ENCODE measurements at places on chromosomes 5 and 9. TPM values are rescaled to one million over a fixed set of nuclear protein-coding genes. Genes with fewer than 3 reads are reported as not detected.

DNA sequence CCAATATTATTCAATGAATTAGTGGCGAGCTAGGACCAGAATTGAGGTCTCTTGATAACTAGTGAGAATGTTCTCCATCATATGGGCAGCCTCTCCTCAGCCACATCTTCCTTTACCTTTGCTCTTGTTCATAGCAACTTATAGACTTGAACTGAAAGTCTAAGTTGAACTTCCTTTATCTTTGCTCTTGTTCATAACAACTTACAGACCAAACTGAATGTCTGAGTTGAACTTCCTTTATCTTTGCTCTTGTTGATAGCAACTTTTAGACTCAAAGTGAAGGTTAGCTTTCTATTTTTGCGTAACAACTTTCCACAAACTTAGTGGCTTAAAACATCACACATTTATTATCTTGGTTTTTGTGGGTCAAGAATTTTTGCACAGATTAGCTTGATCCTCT, 146.4 kb upstream of the C9orf72 start:
- no peak for DNase-seq

GRCh38 chr9:33472171-33472880, 1.4 kb downstream of the NOL6 start:
- DNase-seq, result peak; percentile 11

DNA sequence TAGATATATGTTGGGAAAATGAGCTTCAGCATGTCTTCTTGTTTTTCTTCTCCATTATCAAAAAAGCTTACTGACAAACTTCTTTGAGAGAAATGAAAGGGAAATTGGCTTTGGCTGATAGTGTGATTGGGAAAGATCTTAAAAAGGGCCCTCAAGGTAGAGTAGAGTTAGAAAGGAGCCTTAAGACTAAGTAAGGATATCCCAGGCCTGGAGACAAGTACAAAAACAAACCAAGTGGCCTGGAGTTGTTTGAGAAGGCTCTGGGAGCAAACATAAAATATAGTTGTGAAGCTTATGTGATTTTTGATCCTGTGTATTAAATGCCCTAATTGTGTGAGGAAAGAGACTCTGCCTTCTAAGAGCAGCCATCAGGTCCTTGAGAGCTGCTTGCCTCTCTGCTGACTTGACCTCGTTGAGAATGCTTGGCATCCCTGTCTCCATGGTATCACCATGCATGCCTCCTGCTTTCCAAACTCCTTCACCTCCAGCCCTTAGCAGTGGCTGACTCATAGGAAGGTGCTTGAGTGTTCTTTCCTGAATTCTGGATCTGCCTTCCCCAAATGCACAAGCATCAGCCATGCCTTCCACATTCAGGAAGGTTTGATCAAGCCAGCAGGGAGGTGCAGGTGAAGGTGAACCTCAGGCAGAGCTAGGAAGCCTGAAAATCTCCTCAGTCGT, 78.9 kb downstream of the SMARCA2 start:
- no peak for DNase-seq

DNA sequence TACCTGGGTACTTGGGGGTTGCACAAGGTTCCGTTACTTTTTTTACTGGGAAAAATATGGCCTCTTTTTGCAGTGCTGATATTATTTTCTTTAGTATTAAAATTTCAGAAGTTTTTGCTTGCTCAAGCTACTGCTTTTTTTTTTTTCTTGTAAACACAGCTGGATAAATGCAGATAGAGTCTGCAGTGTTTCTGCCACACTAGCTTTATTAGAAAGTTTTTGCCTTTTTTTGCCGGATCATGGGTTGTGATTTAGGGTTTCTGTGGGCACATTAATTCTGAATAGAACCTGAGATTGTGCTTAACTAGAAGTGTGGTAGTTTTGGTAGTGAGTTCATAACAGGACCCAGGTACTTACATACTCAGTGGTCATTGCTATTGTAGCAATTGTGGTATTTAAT, 19.9 kb downstream of the KIAA1958 start:
- no peak for DNase-seq

GRCh38 chr9:86695910-86696424, 251.3 kb downstream of the GAS1 start:
- no peak for DNase-seq

DNA sequence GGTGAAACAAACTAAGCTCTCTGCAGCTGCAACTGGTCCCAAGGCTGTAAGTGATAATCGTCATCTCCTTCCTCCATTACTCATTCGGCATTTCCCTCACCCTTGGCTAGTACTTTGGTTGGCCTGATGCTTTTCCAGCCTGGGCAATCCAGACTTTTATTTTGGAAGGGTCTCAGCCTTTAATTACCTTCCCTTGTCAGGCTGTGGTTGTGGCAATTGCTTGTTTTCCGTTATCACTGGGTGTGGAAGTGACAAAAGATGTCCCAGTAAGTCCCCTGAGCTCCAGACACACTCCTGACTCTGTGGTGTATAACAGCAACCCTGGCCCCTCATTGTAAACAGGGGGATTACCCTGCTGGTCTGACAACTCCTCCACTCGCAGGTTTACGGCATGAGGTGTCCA, 6.3 kb upstream of the FAF2 start:
- no peak for DNase-seq

GRCh38 chr9:114163517-114163951, 8.2 kb downstream of the COL27A1 start:
- peak; percentile 68 for DNase-seq

- no peak for DNase-seq
These were observed 5.2 kb downstream of the KLF9 start for GRCh38 chr9:70409280-70409679.

DNA sequence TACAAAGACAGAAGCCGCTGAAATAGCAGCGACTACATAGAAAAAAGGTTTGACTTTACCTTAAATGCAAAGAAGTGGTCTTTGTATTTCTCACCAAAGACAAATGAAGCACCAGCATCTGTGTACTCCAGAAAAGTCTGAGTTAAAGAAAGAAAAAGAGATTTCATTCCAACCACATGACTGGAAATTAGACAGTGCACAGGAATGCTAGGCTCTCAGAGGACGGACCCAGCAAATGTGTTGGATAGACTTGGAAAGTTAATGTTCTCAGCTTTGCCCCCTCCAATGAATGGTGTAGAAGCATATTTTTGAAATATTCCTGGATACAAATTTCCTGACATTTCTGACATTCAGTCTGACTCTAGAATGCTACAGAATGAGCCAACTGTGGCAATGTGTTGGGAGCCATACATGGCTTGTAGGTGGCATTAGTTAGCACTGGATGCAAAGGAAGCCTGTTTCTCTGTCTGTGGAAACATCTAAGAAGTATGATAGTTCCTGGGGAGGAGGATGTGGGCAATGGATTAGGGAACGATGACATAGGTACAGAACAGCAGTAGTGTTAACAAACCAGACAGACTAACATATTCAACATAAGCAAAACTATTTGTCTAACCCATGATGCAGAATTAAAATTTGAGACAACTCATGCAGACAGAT, 43.3 kb downstream of the SLC28A3 start:
- DNase-seq, result no peak

DNA sequence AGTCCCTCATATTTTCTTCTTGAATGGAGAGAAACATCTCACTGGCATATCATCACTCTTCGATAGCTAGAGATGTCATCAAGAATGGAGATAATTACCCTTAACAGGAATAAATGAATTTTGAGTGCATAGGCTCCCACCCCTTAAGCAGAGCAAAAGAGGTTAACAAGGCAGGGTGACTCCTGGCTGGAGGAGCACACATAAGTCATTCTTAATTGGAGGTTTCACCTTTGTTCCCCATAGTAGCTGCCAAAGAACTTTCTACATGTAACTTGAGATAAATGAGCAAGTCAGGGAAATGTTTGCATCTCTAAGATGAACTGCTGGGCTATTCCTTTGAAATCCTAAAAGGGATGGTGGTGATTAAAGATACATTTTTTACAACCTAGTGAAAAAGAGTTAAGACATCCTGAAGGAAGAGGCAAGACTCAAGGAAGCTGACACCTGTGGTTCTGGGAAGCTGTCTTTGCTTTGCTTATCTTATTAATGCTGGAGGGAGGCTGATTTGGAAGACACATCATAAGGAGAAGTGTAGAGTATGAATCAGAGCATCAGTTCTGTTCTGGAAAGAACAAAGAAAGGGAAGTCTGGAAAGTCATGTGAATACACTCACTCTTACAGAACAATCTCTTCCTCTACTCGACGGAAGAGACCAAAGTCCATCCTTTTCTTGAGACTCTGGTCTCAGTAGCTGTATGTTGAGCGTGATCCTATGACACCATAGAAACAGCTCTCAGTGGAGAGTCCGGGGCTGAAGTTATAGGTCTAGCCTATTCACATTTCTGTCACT, 326.3 kb downstream of the OSTF1 start:
- no peak for DNase-seq

DNA sequence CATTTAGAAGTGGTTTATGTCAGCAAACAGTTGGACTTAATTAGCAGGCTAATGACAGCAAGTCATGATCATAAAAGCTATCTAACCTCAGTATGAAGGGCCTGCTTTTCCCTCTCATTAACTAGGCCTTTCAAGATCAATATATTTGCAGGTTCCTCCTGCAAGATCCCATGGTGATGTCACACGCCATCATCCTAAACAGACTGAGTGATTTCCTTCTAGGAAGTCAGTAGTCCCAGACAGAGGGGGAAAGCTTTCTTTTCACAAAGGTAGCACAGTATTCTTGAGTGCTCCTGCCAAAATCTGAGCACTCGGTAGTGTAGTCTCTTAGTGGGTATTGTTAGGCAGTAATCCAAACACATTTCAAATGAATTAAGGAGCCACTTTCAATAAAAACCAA, 52.5 kb downstream of the UIMC1 start:
- DNase-seq, result no peak

GRCh38 chr9:33950371-33950770, 98.3 kb downstream of the UBAP2 start:
- no peak for DNase-seq

- no peak for DNase-seq
These were observed 81.1 kb upstream of the RORB start for GRCh38 chr9:74415995-74416394.

GRCh38 chr9:105330755-105331154, 86.3 kb downstream of the SLC44A1 start:
- DNase-seq, result no peak

DNA sequence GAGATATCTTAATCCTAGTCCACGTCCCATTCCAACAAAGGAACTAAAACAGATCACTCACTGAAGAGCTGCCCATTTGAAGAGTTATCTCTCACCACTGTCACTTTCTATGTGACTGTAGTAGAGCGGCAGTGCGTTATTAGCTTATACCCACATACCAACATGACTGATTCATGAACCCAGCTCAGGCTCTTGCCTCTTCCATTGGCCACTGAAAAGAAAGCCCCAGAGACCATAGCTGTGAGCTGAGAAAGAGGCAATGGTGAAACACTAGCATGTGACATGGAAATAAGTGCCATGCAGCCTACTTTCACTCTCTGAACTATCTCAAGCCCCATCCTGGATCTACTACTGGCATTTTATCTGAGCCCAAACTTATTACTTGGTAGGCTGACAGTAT, 151.7 kb upstream of the MOCS2 start:
- no peak for DNase-seq

- no peak for DNase-seq
These were observed 22.6 kb upstream of the ASPN start for GRCh38 chr9:92504881-92505280.

GRCh38 chr5:177555228-177555627, 865 bp upstream of the FAM193B start:
- no peak for DNase-seq

DNA sequence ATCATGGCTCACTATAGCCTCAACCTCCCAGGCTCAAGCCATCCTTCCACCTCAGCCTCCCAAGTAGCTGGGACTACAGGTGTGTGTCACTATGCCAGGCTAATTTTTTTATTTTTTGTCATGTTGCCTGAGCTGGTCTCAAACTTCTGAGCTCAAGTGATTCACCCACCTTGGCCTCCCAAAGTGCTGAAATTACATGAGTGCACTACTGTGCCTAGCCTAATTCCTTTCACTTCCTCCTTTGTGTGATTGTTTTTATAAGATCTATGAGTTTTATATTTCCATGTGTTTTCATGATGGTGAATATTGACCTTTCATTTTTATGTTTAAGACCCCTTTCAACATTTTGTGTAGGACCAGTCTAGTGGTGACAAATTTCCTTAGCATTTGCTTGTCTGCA, 55.2 kb upstream of the IL12B start:
- no peak for DNase-seq

The NR6A1 gene
- 1.9 TPM for total RNA-seq

The DNM1 gene
- total RNA-seq, result 5.4 TPM

The GMCL2 gene
- total RNA-seq, result not detected

The IGFBPL1 gene
- not detected for total RNA-seq

The MZB1 gene
- total RNA-seq, result 1.6 TPM

The FAM78A gene
- 69.1 TPM for total RNA-seq

The C6 gene
- total RNA-seq, result 44.6 TPM

The ZNF300 gene
- 0.69 TPM for total RNA-seq

The CYLC2 gene
- not detected for total RNA-seq

The HTR1A gene
- not detected for total RNA-seq

The PAEP gene
- not detected for total RNA-seq

The SLC36A3 gene
- total RNA-seq, result not detected

The ROPN1L gene
- 0.20 TPM for total RNA-seq
